ENCODE measurements at places on chromosomes 1 and 21. TPM values are rescaled to one million over a fixed set of nuclear protein-coding genes. Genes with fewer than 3 reads are reported as not detected.

GRCh38 chr1:214966346-214966745 lies 116.2 kb upstream of the KCNK2 start:
- DNase-seq: peak; percentile 5

The OR2M3 gene
- not detected for total RNA-seq

- no peak for DNase-seq
Observed at GRCh38 chr21:32386195-32386870, 6.5 kb downstream of the URB1 start.

DNA sequence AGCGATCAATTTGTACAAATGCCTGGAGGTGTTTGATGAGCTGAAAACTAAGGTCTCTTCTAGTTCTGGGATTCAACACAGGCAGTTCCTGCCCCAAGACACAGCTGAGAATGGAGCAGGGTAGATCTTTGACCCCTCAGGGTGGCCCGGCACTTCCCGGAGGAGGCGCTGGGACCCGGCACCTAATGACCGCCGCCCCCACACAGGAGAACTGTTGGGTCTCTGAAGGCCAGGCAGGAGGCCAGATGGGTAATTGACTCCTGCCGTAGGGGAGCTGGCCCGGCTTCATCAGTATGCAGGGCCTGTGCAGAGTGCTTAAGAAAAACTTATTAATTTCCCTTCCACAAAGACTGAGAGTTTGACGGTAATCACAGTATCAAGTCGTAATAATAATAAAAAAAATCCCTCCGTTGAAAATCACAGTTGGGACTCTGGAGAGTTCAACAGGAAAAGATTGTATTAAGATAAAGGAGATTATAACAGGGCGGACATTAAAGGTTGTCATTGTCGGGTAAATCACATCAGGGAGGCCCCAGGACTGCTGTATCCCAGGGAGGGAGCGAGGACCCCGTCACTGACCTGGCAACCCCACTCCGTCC lies 51.7 kb downstream of the UBIAD1 start:
- no peak for DNase-seq

The CFHR4 gene
- not detected for total RNA-seq

DNA sequence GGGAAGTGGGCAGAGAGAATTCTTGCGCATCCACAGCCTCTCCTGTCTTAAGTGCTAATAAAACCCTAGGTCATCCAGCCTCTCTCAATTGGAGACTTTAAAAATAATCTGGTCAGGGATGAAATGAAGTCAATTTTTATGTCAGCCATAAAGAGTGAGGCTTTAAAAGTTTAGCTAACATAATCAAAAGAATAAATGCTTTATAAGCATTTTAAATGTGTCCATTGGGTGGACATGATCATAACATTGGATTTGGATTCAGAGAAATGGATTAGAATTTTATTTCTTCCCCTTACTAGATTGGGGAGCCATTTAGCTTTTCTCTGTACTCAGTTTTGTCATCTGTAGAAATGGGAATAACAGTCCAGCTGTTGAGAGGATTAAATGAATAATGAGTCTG lies 55.5 kb downstream of the PGM1 start:
- DNase-seq: no peak

DNA sequence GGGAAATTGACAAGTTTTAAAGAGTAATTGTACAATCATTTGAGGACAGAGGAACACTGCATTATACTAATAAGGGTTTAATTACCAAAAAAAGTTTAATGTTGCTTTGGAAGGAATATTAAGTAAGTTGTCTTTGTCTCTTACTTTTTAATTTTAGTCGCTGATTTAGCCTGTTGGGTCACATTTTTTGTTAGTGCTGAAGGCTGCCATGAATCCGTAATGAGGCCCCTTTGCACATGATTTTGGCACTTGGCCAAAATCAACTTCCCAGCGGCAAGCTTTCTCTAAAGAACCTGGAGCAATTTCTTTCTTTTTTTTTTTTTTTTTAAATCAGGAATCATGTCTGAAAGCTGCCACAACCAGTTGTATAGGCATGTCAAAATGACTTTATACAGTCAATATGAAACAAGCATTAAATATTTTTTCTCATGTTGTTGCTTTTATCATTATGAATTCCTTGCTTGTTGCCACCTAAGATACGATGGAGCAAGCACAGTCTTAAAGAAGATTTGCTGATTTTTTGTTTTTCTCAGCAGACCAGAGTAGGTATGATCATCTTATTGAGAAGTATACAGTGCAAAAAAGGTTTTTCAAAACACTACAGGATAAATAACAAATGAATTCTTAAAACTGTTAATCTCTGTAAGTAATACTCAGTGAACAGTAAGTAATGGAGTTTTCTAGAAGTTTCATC lies 690.4 kb downstream of the USP25 start:
- DNase-seq: peak; percentile 72

DNA sequence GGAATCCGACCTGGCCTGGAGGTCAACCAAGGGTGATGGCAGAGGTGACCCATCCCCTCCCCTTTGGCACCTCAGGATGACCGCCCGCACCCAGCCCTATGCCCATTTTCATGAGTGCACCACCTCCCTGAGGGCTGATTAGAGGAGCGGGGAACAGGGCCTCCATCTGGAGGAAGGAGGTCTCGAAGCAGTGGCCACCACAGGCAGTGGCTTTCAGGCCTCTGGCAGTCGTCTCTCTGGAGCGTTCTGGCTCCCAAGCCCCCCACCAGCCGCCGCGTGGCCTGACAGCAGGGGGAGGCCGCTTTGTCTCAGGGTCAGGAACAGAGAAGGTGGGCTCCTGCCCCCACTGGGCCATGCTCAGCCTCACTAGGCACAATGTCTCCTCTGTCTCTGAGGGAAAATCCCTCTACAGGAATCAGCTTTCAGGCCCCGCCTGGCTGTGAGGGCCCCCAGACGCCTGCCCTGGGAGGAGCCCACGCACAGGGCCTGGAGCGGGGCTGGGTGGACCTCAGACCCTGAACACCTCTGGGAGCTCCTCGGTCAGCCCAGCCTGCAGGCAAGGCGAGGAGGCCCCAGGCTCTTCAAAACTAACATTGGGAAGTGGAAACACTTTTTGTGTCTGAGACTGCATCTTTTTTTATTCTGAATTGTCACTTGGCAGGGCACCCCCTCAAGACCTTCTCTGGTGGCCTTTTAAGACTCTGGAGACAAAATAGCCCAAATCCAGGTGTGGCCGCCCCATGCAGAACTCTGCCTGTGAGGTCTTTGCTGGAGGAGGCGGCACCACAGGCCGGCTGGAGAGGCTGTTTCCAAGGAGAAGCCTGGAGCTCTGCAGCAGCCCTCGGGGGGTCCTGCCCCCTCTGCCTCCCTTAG lies 127.7 kb upstream of the ARHGEF16 start:
- no peak for DNase-seq

DNA sequence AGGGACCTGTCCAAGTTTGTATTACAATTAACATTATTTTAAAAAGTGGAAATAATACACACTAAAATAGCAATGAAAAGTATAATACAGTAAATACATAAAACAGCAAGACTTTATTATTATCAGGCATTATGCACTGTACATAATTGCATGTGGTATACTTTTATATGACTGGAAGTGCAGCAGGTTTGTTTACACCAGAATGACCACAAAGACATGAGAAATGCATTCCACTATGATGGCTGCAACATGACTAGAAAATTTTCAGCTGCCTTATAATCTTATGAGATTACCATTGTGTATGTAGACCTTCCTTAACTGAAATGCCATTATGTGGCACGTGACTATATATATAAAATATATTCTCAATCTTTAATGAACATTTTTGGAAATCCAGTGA lies 1699.6 kb downstream of the KCNT2 start:
- no peak for DNase-seq

DNA sequence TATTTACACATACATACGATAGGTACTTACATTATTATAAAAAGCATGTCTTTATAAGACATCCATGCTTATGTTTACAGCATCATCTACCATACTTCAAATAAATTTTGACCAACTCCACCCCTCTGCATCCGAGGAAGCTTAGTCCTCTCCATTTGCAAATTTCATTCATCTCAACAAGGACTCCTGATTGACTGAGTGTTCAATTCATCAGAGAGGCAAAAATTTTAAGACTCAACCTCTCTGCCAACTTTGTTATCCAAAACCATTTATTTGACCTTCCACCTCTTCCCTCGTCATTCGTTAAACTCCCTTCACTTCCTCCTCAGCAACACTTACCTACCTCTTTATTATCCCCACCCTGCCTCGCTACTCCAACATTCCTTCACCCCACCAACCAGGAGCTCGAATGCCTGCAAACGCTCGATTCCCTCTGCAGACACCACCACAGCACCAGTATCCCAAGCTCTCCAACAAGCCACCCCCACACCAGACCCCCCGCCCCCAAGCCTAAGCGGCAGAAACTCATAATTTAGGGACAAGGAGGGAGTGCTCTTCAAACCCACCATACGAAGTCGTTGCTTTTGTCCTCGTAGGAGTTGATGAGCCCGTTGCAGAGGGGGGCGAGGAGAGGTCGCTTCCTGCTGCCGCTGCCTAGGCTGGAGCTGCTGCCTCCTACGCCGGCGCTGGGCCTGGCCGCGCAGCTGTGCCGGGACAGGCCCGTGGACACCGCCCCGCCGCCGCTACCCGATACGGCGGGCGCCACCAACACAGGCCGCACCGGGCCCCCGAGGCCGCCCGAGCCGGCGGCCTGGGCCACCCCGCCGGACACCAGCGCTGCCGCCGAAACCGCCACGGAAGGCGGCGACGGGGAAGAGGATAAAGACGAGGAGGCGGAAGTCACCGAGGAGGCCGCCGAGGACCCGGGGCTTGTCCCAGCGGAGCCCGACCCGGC lies 803 bp downstream of the COP1 start:
- DNase-seq: peak; percentile 43

The LCE1E gene
- total RNA-seq: not detected

DNA sequence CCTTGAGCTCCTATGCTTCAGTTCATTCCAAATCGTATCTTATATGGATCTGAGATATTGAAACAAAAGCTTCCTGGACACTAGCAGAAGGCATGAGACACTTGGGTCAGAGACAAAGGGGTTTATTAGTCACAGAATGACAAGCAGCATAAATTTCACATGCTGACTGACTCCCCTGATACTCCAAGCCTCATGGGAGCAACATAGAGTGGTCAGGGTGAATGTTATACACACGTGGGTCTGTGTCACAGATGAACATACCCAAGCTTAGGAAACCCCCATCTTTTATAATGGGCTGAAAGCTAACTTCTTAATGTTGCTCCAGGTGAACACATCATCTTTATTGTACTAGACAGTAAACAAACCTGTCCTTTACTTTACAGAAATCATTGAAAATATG lies 599.9 kb upstream of the RGS18 start:
- DNase-seq: no peak
